ENCODE measurements at places on chromosomes 2 and 18.

DNA sequence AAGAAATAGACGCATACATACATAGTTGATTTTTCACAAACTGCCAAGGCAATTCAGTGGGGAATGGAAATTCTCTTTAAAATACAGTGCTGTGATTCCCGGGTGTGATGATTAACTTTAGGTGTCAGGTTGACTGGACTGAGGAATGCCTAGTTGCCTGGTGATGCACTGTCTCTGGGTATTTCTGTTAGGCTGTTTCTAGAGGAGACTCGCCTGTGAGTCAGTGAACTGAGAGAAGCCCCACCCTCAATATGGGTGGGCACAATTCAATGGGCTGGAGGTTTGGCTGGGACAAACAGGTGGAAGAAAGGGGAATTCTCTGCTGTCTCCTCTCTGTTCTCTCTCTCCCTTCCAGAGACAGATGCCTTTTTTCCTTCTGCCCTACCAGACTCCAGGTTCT is 187.6 kb downstream of the ARHGAP28 start:
- no peaks in the 10 kb centered on the region for H3K36me3 ChIP-seq
- no peaks in the 10 kb centered on the region for H3K4me1 ChIP-seq
- no peak overlapping the region for H3K4me3 ChIP-seq
- DNase-seq = no peak
- no peaks in the 10 kb centered on the region for H3K27me3 ChIP-seq

DNA sequence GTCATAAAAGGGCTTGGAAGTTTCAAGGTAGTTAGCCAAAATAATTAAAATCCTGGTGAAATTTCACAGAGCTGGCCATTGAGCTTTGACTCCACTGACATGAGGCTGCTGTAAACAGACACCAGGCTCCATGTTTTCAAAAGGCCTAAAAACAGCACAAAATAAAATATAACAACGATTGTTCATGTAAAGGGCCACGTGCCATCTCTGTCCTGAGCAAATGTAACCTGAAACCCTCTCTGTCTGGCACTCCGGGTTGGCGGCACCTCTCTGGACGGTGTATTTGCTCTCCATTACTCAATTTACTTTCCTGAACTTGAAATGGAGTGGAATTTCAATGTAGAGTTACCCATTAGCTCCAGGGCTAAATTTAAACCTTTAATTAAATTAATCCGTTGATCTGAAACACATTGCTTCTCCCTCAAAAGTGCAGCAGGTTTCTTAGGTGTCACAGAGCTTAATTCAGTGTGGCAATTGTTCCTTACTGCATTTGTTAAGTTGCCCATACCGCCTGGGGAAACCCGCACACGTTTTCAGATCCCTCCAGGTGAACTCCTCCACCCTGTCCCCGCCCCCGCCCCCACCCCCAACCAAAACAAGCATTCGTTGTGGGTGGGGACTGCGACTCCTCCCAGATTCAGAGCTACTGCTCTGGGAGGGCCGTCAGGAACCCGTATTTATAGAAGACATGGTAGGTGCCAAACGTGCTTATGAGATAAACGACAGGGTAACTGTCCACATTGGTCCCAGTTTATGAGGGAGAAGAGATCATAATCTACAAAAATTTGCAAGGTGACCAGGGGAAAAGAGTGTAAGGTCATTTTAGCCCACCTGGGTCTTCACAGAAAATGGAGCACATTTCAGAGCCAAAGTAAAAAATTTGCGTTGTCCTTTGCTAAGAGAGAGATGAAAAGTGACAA is 1.2 kb upstream of the CABLES1 start:
- DNase-seq = peak; percentile 59

GRCh38 chr2:20543469-20544152 is 96.7 kb downstream of the RHOB start:
- H3K27ac ChIP-seq = no peak overlapping the region
- no peaks in the 10 kb centered on the region for H3K4me1 ChIP-seq
- no peak overlapping the region for H3K4me3 ChIP-seq
- no peaks in the 10 kb centered on the region for H3K36me3 ChIP-seq

- H3K4me3 ChIP-seq = no peak overlapping the region
- H3K27me3 ChIP-seq = no peaks in the 10 kb centered on the region
- H3K36me3 ChIP-seq = peaks cover 17% of the 10 kb centered on the region
- no peaks in the 10 kb centered on the region for H3K4me1 ChIP-seq
- H3K27ac ChIP-seq = no peak overlapping the region
These were observed 33.2 kb downstream of the SMARCAL1 start for GRCh38 chr2:216445501-216445900.

DNA sequence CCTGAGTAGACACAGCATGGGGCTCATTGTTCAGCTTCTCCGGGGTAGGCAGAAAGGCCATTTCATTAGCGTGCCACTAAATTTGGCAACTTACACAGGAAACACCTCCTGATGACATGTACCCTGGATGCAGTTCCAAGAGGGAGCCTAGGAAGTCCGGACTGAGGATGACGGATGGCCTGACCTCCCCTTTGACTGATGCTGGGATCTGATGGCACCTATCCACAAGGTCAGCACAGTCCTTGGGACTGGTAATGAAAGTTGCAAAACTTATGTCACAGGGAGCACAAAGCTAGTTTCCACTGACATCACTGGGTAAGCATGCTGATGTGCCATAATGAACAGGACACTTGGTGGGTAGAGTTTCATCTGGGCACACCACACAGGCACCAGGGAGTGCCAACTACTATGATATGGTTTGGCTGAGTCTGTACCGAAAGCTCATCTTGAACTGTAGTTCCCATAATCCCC is 126.7 kb upstream of the ARL4C start:
- DNase-seq = no peak
- no peaks in the 10 kb centered on the region for H3K36me3 ChIP-seq
- no peak overlapping the region for H3K4me3 ChIP-seq
- no peak overlapping the region for H3K27ac ChIP-seq
- no peaks in the 10 kb centered on the region for H3K27me3 ChIP-seq
- no peaks in the 10 kb centered on the region for H3K4me1 ChIP-seq

DNA sequence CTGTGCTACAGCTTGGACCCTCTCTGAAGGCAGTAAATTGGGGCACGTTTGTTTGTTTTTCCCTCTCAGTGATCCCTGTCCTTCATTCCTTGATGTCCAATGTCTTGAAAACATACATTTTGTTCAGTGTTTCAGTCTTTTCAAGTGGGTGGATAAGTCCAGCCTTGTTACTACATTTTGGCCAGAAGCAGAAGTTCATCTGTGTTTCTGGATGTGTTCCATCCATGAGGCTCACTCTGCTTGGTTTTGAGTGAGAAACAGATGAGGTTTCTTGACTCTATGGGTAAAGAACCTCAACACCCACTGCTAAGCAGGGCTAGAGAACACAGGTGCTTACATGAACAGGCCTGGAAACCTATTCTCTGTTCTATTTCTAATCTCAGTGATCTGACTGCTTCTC is 74.5 kb upstream of the RFX8 start:
- H3K27me3 ChIP-seq = no peaks in the 10 kb centered on the region
- no peak overlapping the region for H3K27ac ChIP-seq
- H3K4me3 ChIP-seq = no peak overlapping the region
- H3K4me1 ChIP-seq = no peaks in the 10 kb centered on the region
- DNase-seq = no peak
- no peaks in the 10 kb centered on the region for H3K36me3 ChIP-seq

GRCh38 chr2:150339951-150340350 is 147.5 kb downstream of the RND3 start:
- no peaks in the 10 kb centered on the region for H3K27me3 ChIP-seq
- H3K36me3 ChIP-seq = no peaks in the 10 kb centered on the region
- H3K4me1 ChIP-seq = no peaks in the 10 kb centered on the region

- DNase-seq = no peak
- no peaks in the 10 kb centered on the region for H3K4me1 ChIP-seq
- no peaks in the 10 kb centered on the region for H3K36me3 ChIP-seq
- H3K27ac ChIP-seq = no peak overlapping the region
- H3K4me3 ChIP-seq = no peak overlapping the region
- no peaks in the 10 kb centered on the region for H3K27me3 ChIP-seq
These were observed 131.1 kb upstream of the RIOK3 start for GRCh38 chr18:23321996-23322395.

GRCh38 chr18:12543697-12544096 is 114.2 kb downstream of the SPIRE1 start:
- no peaks in the 10 kb centered on the region for H3K4me1 ChIP-seq
- no peaks in the 10 kb centered on the region for H3K36me3 ChIP-seq
- H3K27ac ChIP-seq = no peak overlapping the region
- no peak overlapping the region for H3K4me3 ChIP-seq
- no peak for DNase-seq
- no peaks in the 10 kb centered on the region for H3K27me3 ChIP-seq

GRCh38 chr18:39053571-39053970 is 1488.0 kb upstream of the CELF4 start:
- H3K4me1 ChIP-seq = no peaks in the 10 kb centered on the region
- no peaks in the 10 kb centered on the region for H3K36me3 ChIP-seq
- H3K27me3 ChIP-seq = no peaks in the 10 kb centered on the region
- H3K27ac ChIP-seq = no peak overlapping the region

GRCh38 chr2:216551234-216552068 is 52.8 kb downstream of the RPL37A start:
- H3K27me3 ChIP-seq = no peaks in the 10 kb centered on the region
- H3K36me3 ChIP-seq = no peaks in the 10 kb centered on the region
- no peak for DNase-seq

- no peak overlapping the region for H3K4me3 ChIP-seq
- no peak overlapping the region for H3K27ac ChIP-seq
- H3K36me3 ChIP-seq = no peaks in the 10 kb centered on the region
These were observed 303.5 kb downstream of the CDCA7 start for GRCh38 chr2:173657996-173658717.

DNA sequence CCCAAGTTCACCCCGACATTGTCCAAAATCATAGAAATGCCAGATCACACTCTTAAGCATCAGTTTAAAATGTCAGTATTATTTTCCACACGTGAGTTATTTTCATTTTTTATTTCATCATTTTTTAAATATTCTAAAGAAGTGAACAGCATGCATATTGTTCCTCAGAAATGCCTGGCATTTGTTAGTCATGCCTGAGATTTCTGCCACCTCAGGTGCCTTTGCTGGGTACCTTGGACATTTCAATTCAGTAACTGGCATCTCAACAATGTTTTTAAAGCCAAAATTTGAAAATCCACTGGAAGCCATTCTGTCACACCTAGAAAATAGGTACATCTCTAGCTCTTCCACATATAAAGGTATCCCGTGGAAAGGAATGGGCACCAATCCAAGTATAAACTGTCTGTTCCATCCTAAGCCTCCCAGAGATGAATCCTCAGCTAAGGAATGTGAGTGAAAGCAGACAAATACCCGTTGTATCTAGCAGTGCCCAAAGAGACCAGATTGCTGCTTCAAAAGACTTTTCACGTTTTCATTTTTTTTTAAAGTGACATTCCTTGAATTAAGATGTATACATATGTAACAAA is 159.8 kb downstream of the ZNF385B start:
- H3K27me3 ChIP-seq = no peaks in the 10 kb centered on the region
- no peaks in the 10 kb centered on the region for H3K36me3 ChIP-seq
- no peak overlapping the region for H3K4me3 ChIP-seq
- DNase-seq = no peak

GRCh38 chr2:63865159-63865799 is 23.6 kb downstream of the UGP2 start:
- H3K36me3 ChIP-seq = no peaks in the 10 kb centered on the region
- no peaks in the 10 kb centered on the region for H3K4me1 ChIP-seq
- DNase-seq = no peak
- H3K27me3 ChIP-seq = no peaks in the 10 kb centered on the region
- H3K4me3 ChIP-seq = no peak overlapping the region

DNA sequence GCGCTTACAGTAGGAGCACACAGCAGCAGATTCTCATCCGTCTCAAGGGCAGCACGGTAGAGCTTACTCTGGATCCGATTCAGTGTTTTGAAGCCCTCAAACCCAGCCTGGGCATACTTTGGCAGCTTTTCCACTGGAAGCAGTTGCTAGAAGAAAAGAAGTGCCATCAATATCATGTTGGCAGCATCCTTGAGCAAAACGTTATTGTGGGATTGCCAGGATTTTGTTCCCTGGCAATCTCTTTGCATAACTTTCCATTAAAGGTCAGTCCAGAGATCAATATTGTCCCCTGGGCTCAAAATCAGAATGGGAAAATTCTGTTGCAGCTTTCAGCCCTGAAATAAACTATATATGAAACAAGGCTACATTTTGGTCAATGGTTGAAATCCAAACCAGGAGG is 8.4 kb downstream of the SNRNP200 start:
- H3K36me3 ChIP-seq = peaks cover 27% of the 10 kb centered on the region
- no peak overlapping the region for H3K27ac ChIP-seq
- H3K4me1 ChIP-seq = no peaks in the 10 kb centered on the region
- H3K4me3 ChIP-seq = no peak overlapping the region

- H3K4me3 ChIP-seq = no peak overlapping the region
- no peak overlapping the region for H3K27ac ChIP-seq
- DNase-seq = no peak
These were observed 237.9 kb downstream of the BABAM2 start for GRCh38 chr2:28128281-28128950.

DNA sequence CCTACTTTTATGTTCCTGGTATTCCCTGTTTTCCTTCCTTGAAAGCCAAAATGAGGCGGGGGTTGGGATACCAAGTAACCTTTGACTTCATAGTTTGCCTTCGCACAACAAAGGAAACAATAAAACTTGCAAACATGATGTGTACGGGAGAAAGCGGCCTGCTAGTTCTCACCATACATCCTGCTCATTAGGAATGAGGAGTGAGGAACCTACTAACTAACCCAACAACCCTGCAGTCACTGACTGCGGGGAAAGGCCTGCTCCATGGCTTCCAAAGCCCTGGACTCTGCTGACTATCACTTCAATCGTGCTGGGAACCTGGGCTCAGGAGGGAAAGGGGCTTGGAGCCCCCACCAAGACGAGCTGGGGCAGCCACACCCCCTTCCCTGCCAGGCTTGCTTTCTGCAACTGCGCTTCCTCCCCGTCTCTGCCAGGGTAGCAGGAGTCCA is 24.2 kb downstream of the RPL31 start:
- no peaks in the 10 kb centered on the region for H3K4me1 ChIP-seq
- H3K4me3 ChIP-seq = no peak overlapping the region
- no peak for DNase-seq

DNA sequence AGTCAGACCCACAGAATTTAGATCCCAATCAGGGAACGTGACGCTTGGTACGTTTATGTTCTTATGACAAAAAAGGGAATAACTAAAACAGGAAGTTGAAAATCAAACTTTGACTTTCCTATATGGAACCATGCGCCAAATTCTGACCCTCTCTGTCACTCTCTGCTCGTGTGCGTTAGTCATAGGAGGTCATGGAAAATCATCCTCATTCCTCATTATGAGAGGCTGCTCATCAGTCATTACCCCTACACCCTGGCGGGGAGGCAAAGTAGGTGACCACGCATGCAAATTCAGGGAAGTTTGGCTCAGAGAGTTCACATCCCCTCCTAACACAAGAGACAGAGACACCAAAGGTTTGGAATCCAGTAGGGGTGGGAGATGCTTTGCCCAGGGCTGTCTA is 15.5 kb downstream of the IL1F10 start:
- DNase-seq = no peak
- H3K27ac ChIP-seq = no peak overlapping the region
- no peaks in the 10 kb centered on the region for H3K36me3 ChIP-seq
- no peak overlapping the region for H3K4me3 ChIP-seq
- no peaks in the 10 kb centered on the region for H3K4me1 ChIP-seq

DNA sequence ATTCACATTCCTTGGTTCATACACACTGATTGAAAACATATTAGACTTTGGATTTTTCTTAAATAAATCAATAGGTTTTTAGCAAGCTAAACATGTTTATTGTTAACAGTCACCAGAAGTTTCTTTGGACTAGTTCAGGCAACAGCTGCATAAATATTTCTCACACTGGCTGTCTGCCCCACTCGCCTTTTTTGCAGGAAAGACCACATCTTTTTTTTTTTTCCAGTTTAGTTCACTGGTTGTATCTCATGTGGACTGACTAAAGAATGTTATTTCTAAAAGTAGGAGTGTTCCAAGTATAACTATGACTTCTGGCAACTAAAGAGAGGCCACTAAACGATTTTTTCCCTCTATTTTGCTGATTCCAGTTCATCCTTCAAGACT is 31.1 kb downstream of the SLC40A1 start:
- no peak for DNase-seq
- no peaks in the 10 kb centered on the region for H3K4me1 ChIP-seq
- no peaks in the 10 kb centered on the region for H3K27me3 ChIP-seq
- H3K36me3 ChIP-seq = no peaks in the 10 kb centered on the region
- no peak overlapping the region for H3K4me3 ChIP-seq
